ENCODE measurements at places on chromosomes 5 and 9.
A peak's percentile ranks its signal among the peaks of the same experiment; 100 is the strongest.

- DNase-seq, result no peak
Observed at GRCh38 chr5:81609810-81610375, 141.0 kb downstream of the SSBP2 start.

GRCh38 chr5:21254161-21254560 lies 1266.2 kb upstream of the CDH18 start:
- DNase-seq, result no peak

DNA sequence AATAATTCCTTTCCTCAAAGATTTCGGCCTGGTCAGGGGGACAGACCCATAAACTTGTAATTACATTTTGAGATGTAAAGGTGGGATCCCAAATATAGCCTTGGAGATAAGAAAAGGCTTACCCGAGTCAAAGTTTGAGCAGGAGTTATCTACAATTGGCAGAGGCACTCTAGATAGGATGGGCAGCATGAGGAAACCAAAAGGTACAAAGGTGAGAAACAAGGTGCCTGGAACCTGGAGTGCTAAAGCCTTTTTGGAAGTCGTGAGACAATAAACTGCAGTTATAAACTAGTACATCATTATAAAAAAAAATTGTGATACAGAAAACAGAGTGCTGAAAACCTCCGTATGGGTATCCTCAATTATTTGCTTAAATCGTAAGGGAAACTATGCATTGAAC lies 212.4 kb downstream of the EFNA5 start:
- no peak for DNase-seq

DNA sequence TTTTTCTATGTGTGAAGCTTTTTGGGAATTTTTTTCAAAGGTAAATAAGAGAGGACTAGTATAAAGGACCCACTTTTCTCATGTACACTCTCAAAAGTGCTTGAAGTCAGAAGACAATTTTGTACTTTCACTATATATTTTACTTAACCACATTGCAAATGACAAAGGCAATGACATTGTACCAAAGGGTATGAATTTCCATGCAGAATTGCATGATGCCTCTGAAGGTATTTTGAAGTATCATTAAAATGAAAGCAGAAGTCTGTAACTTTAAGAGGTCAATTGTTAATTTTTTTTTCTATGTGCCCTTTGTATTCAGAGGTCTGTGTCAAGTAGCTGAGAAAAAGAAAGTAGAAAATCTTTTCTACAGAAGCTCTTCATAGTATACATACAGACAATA lies 84.7 kb downstream of the ST8SIA4 start:
- DNase-seq, result no peak

- DNase-seq, result peak; percentile 66
Observed at GRCh38 chr5:72355706-72356299, 35.6 kb downstream of the PTCD2 start.

GRCh38 chr9:7273575-7273974 lies 515.8 kb downstream of the KDM4C start:
- DNase-seq, result no peak

GRCh38 chr5:151005187-151005949 lies 15.0 kb upstream of the GPX3 start:
- peak; percentile 24 for DNase-seq

- peak; percentile 45 for DNase-seq
Observed at GRCh38 chr5:83512061-83512745, 40.7 kb downstream of the VCAN start.

GRCh38 chr5:56814361-56814962 lies 887 bp upstream of the MAP3K1 start:
- peak; percentile 63 for DNase-seq

DNA sequence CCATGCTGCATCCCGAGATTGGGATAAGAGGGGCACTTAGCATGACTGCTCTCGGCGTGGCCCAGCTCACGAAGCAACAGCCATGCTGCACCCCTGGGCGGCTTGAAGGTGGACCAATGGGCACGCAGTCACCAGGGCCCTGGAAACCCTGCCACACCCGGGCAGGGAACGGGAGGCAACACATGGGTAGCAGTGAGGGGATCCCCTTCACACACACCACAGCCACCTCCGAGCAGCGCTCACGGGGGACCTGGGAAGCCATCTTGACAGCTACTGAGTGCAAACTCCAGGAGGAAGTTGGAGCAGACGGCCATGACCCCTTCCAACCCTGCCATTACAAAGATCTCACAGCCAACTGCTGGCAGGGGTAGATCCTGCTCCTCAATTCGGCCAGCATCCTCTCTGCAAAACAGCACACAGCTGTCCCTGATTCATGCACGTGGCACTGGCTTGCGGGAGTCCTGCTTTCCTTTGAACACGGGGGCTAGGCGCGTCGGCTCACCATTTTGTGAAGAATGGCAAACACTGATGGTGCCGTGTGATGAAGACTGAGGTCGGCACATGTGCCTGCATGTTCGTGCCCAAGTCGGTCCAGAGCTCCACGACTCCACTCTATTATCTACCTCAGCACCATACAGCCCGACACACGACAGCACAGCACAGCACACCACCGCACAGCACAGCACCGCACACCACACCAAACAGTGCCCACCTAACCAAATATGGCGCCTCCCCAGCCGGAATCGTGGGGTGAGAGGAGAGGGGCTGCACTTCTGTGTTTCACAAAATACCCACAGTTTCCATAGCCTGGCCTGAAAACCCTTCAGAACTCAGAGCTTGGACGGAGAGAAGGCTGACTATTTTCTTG lies 5.0 kb downstream of the UBAC1 start:
- no peak for DNase-seq

DNA sequence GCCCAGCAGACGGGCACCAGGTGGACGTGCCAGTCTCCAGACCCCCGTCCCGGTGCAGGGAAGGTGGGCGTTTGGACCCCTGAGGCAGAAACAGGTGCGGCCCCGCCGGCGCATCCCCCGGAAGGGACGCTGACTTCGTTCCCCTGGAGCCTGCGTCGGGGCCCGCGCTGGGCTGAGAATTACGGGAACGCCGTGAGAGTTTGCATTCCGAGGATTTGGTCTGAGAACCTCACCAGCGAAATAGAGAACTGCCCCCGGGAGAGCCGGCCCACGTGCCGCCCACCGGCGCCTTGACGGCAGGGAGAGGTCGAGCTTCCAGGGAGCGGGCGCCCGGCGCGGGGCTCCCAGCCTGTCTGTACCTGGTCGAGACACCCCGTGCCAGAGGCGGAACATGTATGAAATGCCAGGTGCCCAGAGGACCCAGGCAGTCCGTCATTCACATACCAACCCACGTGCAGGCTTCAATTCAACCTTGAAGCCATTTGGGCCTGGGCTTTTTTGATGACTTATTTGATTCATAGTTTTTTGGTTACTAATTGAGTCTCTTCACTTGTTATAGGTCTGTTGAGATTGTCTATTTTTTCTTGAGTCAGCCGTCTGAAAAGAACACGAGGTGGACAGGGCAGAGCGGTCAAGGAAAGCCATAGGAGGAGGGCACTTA lies 877 bp upstream of the CAMSAP1 start:
- DNase-seq, result peak; percentile 30

GRCh38 chr5:143923634-143924266 lies 111.8 kb downstream of the HMHB1 start:
- DNase-seq, result peak; percentile 66

Data from adipocyte (in vitro differentiated cells).